ENCODE measurements at places on chromosomes 1 and 21.

- DNase-seq, result no peak
Observed at GRCh38 chr1:246651012-246651695, 73.1 kb upstream of the SCCPDH start.

GRCh38 chr1:50502147-50502546 lies 78.9 kb upstream of the DMRTA2 start:
- no peak for DNase-seq

- peak; percentile 45 for DNase-seq
Observed at GRCh38 chr1:201737352-201738060, 91.5 kb upstream of the IPO9 start.

DNA sequence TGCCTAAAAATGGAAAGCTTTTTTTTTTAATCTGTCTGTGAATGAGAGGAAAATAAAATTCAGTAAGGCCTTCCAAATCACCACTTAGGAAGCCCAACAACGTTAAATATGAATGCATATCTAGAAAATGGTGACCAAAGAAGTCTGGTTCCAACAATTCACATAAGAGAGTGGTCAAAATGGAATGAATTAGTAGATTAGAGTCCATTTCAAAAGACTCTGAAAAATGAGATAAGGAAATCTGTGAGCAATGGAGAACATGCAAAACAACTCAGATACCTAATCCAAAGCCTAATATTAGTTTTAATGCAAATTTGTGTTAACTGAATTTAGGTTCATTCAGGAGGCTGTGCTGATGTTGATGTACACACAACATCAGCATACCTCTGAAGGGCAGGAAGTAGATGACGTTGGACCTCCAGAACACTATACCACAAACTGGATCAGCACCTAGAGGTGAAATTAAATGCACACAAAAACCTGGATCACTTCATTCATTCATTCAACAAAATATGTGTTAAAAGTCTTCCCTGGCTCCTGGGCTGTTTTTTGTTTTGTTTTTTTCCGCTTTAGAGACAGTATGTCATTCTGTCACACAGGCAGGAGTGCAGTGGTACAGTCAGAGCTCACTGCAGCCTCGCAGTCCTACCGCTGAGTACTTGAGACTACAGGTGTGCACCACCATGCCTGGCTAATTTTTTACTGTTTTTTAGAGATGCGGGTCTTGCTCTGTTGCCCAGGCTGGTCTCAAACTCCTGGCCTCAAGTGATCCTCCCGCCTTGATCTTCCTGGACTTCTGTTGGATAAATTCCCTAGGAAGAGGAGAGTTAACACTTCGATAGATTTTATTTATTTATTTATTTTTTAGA lies 4.9 kb upstream of the BRWD1 start:
- no peak for DNase-seq

- DNase-seq, result no peak
Observed at GRCh38 chr1:40988280-40988679, 8.8 kb downstream of the CTPS1 start.

- DNase-seq, result no peak
Observed at GRCh38 chr1:17281775-17282181, 26.2 kb upstream of the PADI4 start.

- no peak for DNase-seq
Observed at GRCh38 chr21:45972716-45973474, 8.7 kb upstream of the COL6A1 start.

DNA sequence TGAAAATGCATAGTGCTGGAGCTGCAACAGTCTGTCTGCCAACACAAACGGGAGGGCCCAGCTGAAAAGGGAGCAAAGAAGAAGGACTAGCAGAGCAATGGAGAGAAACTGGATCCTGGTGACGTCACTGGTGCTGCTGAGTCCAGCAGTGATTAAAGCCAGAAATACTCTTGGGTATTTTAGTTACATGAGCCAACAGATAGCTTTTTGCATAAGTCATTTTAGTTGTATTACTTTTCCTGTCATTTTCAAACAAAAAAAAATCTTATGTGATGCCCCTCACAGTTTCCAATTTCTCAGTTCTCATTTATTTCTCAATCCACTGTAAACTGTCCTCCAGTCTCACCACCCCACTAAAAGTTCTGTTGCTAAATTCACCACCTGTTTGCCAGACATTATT lies 38.7 kb upstream of the NEK7 start:
- no peak for DNase-seq

DNA sequence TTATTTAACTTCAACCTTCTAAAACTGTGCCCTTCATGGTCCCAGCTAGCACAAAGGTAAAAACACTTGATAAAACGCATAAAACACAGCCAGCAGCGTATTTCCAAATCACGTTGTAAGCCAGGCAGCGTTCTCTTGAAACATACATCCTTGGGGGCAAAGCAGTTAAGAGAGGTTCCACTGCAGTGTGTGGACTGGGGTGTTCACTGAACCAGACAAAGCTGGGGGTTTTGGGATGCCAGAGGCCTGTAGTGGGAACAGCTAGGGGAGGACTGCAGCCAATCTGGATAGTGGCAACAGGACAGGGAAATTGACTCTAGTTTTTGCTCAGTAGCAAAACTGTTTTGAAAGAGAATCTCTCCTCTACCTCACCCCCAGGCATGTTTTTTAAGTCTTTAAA lies 21.5 kb upstream of the ATP5PO start:
- no peak for DNase-seq

GRCh38 chr1:218811497-218811896 lies 362.2 kb upstream of the LYPLAL1 start:
- DNase-seq, result no peak

DNA sequence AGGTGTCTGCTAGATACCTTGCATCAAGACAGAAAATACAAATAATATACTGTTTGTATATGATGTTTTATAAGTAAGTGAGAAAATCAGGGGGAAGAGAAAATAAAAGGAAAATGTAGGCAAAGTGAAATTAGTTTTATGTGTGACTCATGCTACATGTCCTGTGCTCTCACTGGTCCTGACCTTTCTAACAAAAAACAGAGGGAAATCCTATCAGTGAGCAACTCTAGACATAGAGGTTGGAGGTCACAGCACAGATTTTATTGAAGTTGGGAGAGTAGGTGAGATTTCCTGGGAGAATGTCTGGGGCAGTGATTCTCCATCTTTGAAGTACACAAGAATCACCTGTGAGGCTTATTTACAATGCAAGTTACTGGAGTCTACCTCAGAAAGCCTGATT lies 9.5 kb downstream of the SCCPDH start:
- DNase-seq, result no peak

DNA sequence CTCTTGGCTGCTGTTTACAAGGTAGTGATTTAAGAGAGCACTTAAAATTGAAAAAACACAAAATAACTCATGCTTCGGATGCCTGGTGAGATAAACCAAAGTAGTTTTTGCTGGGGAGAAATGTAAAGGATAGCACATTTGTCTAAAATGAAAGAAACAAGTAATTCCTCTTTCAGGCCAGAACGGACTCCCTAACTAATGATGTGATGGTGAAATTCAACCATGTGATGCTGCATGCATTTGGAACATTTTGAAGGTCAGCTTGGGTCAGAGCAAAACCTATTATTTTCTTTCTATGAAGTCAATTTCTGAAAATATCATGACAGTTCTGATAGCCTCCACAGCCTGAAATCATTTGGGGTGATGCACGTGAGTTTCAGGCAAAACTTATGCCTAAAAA lies 27.6 kb downstream of the NMNAT2 start:
- no peak for DNase-seq
